ENCODE measurements at places on chromosomes 2 and 18.

- DNase-seq: no peak
These were observed 192.0 kb upstream of the ZEB2 start for GRCh38 chr2:144711630-144712549.

DNA sequence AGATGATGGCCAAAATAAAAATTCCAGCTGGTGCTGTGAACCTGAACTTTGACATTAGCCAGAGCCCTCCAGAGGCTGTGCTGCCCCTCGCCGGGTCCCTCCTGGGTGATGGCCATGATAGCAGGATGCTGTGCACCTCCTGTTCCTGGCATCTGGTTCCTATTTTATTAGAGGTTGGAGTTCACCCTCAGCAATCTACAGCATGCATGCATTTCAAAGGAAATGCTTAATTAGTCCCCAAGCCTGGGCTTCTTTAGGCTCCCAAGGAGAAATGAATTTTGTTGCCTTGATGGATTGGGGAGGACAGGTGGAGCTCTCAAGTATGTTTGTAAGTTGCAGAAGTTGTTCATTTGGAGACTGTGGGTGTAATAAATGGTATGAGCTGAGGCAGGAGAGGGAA, 166.9 kb downstream of the GLI2 start:
- DNase-seq: no peak

DNA sequence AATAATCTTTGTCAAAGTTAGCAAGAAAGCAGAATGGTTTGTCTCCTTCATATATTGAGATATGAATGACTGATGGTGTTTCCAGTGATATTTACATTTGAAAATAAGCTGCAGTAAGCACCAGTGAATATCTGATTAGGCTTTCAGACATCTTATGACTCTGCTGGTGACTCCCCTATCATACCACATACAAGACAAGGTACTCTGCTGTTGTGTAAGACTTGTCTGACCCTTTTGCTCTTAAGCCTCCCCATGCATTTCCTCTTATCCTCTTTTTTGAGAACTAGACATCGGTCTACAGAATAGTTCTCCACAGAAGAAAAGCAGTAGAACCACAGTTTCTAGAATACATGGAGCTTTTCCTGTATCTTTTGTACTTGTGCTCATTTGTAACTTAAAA, 9.3 kb downstream of the POLI start:
- no peak for DNase-seq

DNA sequence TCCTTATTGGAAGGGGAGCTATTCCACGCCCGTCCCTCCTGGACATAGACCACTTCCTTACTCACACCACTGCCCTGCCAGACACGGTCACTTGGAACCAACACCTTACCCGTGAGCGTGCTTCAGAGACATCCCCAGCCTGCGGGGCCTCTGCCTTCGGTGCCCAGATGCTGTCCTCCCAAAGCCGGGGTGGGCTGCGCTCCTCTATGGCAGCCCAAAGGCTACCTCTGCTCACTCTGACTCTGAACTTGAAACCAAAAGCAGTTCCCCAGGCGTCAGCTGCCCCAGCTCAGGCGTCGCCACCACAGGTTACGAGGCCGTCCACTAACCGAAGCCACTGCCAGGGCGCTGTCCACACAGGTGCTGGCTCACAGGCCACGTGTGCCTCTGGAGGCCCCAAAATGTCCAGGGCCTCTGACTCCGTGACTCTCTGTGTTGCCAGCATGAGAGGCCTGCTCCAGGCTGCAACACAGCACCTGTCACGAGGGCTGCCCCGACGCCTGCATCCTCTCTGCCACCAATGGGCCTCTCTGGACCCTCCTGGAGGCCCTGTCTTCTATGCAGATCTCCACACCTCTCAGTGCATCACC, 23.8 kb downstream of the HDAC4 start:
- no peak for DNase-seq

DNA sequence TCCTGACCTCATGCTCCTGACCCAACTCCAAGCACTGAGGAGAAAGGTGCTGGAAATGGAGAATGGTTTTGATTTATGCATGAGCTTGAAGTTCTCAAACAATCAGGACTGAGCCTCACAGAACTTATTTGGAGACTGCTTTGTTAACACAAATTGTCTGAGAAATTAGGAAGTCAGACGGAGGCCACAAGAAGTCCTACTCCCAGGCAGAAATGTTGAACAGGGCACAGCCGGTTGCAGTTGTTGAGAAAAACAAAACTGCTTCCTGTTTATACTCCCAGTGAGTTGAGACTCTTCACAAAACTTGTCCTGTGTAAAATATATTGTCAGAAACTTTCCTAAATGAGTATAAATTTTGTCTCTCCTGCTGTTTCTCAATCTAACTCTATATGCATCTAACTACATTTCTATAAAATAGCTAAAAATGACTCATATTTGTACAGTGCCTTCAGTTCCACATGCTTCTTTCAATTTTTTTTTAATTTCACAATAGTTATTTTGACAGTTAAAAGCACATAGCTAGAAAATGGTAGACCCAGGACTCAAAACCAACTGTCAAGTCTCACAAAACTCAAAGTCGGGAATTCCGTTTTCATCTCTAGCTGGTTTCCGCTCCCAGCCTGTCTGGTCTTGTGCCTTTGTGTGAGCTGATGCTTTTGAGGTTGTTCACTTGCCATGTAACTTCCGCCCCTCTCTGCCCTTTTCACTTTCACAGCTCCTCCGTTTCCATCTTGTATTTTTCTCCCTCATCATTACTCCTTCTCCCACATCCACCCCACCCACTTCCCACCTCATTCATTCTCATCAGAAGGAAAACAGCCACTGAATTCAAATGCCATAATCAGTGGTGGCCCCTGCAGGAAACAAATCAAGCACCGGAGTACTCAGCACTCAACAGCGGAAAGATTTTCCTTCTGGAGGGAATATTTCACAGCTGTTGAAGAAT, 215.0 kb downstream of the SUCLG1 start:
- no peak for DNase-seq

- peak; percentile 11 for DNase-seq
These were observed 31.5 kb upstream of the ATP8B1 start for GRCh38 chr18:57834616-57835015.

DNA sequence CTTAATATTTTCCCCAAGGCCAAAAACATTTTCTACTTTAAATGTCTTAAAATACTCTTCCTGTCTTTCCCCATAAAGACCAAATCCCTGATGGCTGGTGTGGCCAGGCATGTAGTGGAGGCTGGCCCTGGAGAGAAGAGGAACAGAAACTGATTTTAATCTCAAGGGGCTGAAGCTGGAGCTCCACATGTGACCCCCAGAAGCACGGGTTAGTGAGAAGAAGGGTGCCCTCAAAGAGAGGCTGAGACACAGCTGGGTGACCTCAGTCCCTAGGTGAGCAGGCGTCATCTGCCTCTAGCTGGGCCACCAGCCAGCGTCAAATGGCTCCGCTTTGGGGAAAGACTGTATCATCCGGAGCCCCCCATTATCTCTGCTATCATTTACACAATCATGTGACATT, 19.3 kb upstream of the TMEM18 start:
- no peak for DNase-seq

GRCh38 chr2:167293172-167293781, 405.0 kb downstream of the XIRP2 start:
- DNase-seq: no peak
